Caudate nucleus (tissue), 63 donors: ENCODE measurements at places on chromosomes 3 and 15.

GRCh38 chr3:101720851-101721840 lies 3.3 kb upstream of the CEP97 start:
- no peak for DNase-seq

- DNase-seq: no peak
These were observed 618 bp downstream of the PARL start for GRCh38 chr3:183884097-183884426.

- DNase-seq: no peak
These were observed 169.5 kb upstream of the THBS1 start for GRCh38 chr15:39411102-39411989.

DNA sequence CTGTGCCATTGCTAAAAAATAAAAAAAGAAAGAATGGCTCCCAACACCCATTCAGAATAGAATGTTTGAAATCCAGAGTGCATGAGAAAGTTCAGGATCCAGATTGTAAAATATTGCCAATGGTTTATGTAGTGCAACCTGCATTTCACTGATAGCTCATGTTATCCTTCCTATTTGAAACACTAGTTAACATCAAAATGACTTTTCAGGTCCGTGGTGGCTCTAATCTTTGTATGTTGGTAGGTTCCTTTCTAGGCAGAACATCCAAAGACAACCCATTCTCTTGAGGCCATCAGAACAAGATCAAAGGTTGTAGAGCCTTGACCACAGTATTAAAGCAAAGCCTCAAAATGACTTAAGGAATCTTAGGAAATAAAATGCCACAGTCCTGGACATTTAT lies 51.0 kb downstream of the PLCL2 start:
- DNase-seq: no peak

GRCh38 chr3:173502983-173503568 lies 105.5 kb downstream of the NLGN1 start:
- no peak for DNase-seq
